ENCODE measurements at places on chromosomes 16 and 17.

- no peak for DNase-seq
Measured at GRCh38 chr16:924806-925205, 46.0 kb downstream of the LMF1 start.

DNA sequence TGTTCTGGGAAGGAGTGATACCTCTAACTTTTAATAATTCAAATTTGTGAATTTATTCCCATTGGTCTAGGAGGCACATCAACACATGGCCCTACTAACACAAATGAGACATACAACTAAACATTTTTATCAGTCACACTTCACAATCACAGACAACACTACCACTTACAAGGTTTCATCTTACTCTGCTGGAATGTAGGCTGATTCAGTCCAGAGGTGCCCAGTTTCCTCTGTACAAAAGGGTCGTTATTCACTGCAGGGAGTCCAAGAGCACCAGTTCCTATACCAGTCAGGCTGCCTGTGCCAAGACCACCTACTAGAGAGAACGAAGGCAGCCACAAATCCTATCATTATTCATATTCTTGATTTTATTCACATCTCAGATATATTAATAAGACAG is 41.4 kb downstream of the SETD6 start:
- DNase-seq: no peak

- no peak for DNase-seq
Measured at GRCh38 chr17:50883850-50884438, 17.8 kb upstream of the TOB1 start.

GRCh38 chr17:17680477-17681186 is 626 bp upstream of the RAI1 start:
- DNase-seq: peak; percentile 9

DNA sequence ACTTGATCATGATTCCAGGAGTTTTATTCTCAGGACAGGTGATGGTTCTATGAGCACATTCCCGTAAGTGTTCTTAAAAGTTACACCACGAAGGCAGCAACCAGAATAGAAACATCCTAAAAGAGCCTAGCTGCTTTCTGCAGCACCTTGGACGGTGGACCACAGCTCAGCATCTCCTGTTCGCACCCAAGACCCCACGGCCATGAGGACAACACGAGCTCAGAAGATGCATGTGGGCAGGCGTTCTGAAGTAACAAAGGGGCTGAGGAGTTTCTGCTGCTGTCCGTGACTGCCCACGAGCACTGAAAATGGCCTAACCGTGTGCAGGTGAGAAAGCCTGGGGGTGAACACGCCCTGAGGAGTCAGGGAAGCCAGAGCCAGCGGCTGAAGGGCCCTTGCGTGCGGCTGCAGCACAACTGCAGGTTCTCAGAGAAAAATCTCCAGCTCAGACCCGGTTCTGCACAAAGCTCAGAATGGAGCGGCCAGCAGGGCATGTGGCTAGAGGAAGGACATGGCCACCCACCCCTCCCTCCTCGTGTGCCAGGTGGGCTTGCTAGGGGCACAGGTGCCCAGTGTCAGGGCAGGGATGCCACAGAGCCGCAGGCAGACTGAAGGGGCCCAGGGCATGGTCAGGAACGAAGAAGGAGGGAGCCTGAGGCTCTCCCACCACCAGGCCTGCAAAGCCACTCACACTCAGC is 10.8 kb upstream of the C16orf95 start:
- DNase-seq: no peak

DNA sequence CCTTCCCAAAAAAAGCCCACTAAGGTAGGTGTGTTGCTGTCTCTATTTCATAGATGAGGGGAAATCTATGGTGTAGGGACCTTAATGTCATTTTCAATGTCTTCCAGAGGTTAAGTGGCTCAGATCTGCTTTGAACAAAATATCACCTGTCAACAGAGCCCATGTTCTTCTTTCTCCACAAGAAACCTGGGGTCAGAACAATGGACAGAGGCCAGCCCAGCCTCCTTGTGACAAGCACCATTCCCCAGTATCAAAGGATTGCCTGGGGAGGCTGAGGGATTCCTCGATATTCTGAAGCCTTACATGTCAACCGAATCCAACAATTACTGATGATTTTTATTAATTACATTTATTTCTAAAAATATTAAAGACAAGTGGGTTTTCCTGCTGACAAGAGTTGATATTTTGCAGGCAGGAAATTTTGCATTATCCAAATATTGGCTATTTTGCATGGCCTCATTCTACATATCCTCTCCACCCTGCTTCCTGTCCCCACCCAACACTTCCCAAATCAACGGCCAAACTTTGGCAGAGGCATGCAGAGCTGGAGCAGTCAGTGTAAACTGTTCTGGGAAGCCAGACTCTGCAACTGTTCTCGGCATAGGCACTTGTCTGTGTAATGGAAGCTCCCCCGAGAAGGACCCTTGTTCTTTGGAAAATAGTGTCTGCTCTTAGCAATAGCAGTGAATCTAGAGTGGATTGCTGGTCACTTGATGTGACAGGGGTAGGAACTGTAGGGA is 281.5 kb downstream of the HS3ST3A1 start:
- no peak for DNase-seq
